ENCODE measurements at places on chromosomes 1 and 21. TPM values are rescaled to one million over a fixed set of nuclear protein-coding genes. Genes with fewer than 3 reads are reported as not detected.
A peak's percentile ranks its signal among the peaks of the same experiment; 100 is the strongest.

GRCh38 chr1:66542811-66543767 lies 9.1 kb downstream of the SGIP1 start:
- no peak for DNase-seq

- no peak for DNase-seq
These were observed 25.0 kb downstream of the RIMS3 start for GRCh38 chr1:40640314-40641076.

DNA sequence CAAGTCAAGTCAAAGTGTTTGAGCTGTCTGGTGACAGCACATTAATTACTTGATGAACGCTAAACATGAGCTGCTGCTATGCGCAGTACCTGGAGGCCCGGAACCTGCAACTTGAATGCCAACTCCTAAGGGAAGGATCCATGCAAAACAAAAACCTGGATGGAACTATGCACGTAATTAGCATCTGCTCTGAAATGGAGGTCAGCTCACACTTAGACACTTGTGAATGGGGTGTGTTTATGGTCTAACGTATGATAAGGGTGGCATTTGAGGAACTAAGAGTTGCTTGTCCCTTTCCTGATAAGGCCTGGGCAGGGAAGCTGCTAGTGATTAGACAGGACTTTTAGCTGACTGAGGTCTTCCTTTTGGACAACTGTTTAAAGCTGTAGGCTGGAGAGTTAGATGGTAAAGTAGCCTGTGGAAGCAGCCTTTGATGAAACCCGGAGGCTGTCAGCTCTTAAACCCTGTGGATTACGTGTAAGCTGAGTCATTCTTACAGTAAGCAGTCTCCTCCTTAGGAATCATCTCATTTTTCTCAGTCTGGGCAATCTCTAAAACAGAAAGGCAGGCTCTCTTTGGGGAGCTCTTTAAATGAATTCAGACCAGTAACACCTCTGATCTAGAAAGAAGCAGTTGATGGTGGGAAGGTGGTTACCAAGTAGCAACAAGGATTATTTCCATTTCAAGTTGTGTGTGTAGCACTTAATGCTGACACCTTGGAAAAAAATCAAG lies 6.8 kb downstream of the TENT5C start:
- DNase-seq: no peak

Gene AMPD1
- not detected for polyA plus RNA-seq

Gene IL19
- polyA plus RNA-seq: 1.0 TPM

Gene BTG2
- 102 TPM for polyA plus RNA-seq

DNA sequence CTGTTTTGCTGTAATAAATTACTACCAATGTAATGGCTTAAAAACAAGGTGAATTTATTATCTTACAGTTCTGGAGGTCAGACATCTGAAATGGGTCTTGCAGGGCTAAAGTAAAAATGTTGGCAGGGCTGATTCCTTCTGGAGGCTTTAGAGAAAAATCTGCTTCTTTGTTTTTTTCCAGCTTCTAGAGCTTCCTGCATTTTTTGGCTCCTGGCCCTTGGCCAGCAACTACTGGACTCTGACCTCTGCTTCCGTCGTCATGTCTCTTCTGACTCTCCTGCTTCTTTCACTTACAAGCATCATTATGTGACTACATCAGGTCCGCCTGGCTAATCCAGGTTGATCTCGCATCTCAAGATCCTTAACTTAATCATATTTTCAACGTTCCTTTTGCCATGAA lies 350.9 kb downstream of the S1PR1 start:
- DNase-seq: peak; percentile 62

DNA sequence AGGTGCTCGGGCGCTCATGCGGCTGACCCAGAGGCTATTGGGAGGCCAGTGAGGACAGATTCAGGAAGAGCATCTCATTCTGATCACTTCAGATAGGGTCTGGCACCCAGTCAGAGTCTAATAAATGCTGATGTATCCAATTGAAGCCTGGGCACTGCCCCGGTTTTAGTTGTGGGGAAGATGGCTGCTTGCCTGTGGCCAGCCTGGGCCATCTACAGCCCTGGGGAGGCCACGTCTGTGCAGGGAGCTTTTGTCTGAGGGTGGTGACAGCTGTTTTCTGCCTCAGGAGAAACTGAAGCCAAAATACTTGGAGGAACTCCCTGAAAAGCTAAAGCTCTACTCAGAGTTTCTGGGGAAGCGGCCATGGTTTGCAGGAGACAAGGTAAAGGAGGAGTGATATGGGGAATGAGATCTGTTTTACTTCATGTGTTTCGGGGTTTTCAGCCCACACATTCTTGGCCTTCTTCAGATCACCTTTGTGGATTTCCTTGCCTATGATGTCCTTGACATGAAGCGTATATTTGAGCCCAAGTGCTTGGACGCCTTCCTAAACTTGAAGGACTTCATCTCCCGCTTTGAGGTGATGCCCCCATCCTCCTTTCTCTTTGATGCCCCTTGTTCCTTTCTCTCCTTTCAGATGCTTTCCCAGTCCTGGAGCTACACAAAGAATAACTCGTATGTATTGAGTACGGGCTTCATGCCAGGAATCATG lies 2.8 kb downstream of the GSTM5 start:
- DNase-seq: no peak

Gene MUL1
- polyA plus RNA-seq: 32.5 TPM

DNA sequence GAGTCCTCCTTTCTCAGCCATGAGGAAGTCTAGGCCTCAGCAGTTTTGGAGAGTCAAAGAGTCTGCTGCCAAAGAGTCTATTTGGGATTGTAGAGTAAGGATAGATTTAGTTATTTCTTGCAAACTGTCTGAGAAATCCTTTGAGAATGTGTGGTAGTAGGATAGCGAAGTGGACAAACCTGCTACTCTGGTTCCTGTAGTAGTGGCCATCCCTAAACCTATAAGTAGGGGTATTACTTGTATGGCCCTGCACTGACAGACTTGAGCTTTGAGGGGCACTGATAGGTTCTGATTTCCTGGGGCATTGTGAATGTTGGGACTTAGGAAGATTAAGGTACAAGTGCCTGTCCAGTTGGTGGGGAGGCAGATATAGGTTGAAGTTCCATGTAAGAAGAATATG lies 115.9 kb upstream of the SGIP1 start:
- no peak for DNase-seq

GRCh38 chr1:195306281-195306680 lies 1302.0 kb downstream of the KCNT2 start:
- DNase-seq: no peak

Gene RXFP4
- polyA plus RNA-seq: 0.15 TPM
